ENCODE measurements at places on chromosomes 11 and 22. TPM values are rescaled to one million over a fixed set of nuclear protein-coding genes. Genes with fewer than 3 reads are reported as not detected.

The DEFB108B gene
- not detected for total RNA-seq

The DAGLA gene
- 0.11 TPM for total RNA-seq

The APOL5 gene
- total RNA-seq = not detected

The RFPL2 gene
- total RNA-seq = 0.30 TPM

The FUT4 gene
- total RNA-seq = 3.9 TPM

The SCT gene
- not detected for total RNA-seq

The CCDC15 gene
- total RNA-seq = 5.5 TPM

The FGF3 gene
- not detected for total RNA-seq

GRCh38 chr11:134537941-134538340 is 125.9 kb upstream of the B3GAT1 start:
- ATAC-seq = no peak

DNA sequence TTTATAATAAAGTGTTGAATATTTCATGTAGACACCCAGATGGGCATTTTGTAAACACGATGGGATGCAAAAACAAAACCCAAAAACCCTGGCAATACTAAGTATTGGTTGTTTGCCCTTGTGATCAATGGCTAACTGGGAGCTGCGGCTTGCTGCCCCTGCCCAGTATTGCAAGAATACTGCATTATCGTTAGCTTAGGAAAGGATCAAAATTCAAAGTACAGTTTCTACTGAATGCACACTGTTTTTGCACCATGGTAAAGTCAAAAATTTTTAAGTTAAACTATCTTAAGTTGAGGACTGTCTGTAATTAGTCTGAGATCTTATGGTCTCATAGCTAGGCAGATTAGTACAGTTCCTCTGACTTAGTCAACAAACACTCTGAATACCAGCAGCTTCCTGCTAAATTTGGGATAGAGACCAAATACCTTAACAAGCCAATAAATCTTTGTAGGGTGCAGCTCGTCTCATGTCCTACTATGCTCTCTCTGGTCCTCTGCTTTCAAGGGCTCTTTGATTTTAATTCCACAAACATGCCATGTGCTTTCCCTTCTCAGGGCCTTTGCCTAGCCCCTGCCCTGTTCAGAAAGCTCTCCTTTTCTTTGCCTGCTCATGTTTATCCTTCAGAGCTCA is 4.0 kb downstream of the CCDC90B start:
- ATAC-seq = no peak

DNA sequence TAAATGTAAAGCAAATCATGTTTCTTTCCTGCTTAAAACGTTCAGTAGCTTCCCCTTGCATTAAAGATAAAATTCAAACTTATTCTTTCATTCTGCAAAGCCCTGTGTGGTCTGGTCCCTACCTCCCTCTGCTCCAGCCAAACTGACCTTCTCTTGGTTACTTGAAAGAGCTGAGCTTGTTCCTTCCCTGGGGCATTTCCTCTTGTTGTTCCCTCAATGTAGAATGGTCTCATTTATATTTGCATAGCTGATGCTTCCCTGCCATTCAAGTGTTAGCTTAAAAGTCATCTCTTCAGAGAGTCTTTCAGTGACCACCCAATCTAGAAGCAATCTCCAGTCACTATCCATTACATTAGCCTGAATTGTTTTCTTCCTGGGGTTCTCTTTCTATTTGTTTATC is 1618.5 kb upstream of the TENM4 start:
- no peak for ATAC-seq

DNA sequence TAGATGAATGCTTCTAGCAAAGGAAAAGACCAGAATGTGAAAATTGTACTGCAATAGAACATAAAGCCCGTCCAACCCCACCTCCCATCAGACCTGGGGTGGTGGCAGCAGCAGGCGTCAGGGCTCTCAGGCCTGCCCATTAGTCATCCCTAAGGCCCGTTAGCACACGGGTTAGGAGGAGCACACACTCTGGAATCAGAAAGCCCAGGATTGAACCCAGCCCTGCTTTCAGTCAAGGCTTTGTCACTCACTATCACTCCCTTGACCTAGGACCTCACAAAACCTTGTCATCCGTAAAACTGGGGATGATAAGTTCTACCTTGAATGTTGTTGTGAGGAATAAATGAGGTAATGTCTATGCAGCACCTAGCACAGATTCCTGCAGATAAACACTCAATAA is 26.9 kb downstream of the MICAL3 start:
- no peak for ATAC-seq

DNA sequence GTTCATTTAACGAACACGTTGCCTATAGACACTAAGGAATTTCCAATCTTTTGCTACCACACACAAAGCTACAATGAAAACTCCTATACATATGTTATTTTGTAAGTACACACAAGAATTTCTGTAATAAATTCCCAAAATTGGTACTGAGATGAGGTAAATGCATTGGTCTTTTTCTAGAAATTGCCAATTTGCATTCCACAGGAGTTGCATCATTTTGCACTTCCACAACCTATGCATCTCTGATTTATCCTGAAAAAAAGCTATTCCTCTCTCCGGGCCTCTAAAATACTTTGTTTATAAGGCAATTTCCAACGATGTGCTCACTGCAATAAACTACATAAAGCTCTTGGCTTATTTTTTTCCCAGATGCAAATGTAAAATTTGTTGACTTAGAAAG is 24.9 kb downstream of the IMMP1L start:
- ATAC-seq = no peak

DNA sequence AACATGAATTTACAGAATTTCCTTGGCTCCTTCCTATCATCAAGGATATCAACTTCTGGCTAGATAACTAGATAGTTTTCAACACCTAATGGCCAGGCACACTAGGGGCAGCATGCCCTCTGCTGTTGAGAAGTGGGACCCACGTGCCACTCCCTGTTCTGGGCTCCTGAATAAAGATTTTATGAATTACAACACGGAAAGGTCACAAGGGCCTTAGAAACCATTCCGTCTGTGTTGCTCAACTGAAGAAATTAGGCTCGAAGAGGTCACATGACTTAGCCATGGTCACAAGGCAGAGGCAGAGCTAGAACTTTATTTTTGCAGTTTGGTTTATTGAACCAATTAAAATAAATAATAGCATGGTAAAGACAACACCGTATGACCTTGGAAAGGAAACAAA is 36.0 kb downstream of the PRCP start:
- no peak for ATAC-seq

- ATAC-seq = no peak
Observed at GRCh38 chr11:91700854-91701253, 523.8 kb upstream of the FAT3 start.

- ATAC-seq = no peak
Observed at GRCh38 chr22:41556561-41556960, 4.2 kb upstream of the CSDC2 start.

- no peak for ATAC-seq
Observed at GRCh38 chr22:20497426-20497825, 1.8 kb upstream of the KLHL22 start.

DNA sequence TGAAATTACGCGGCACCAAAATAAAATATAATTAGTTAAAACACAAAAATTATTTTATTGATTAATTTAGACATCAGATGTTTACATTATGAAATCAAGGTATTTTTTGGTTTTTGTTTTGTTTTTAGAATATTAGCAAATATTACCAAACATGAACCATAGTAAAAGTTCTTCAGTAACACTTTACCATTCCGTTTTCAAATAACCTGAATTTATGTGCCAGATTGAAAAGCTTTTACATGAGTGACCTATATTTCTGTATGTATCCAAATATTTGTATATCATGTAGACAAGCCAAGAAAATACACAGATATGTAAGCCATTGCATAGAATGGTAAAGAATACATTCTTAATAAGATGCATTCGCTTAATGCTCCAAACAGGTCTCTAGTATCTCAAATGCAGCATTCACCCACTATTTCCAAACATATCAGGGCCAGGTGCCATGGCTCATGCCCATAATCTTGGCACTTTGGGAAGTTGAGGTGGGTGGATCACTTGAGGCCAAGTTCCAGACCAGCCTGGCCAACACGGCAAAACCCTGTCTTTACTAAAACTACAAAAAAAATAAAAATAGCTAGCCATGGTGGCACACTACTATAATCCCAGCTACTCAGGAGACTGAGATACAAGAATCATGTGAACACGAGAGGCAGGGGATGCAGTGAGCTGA is 102.4 kb upstream of the SERPIND1 start:
- no peak for ATAC-seq

GRCh38 chr11:39190751-39191150 is 2268.7 kb downstream of the LRRC4C start:
- ATAC-seq = no peak

DNA sequence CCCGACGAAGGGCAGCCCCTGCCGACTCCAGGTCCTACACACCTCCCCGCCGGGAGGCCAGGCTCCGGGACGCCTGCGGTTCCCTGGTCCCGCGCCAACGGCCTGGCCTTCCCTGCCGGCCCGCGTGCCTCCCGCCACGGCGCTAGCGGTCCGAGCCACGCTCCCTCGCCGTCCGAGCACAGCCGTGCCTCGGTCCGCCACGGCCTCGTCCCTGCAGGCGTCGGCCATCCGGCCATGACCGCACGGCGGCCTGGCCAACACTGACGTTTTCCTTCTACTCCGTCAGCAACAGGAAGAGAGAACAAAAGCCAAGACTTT is 532 bp downstream of the EIF4G2 start:
- ATAC-seq = peak; percentile 1

DNA sequence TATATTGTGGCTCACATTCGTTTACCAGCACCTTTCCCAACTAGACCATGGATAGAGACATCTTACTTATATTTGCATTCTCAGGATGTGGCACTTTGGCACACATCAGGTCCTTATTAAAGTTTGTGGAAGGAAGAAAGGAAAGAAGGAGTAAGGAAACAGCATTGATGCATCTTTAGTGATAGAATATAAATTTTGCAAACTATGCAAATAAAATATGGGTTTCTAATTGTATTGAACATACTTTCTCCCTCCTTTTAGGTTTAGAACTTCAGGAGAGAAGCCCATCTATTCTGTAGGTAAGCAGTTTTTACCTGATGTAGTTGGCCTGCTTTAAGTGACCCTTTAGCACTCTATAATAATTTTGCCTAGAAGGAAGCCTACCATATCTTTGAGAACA is 20.4 kb downstream of the MRPL48 start:
- no peak for ATAC-seq

DNA sequence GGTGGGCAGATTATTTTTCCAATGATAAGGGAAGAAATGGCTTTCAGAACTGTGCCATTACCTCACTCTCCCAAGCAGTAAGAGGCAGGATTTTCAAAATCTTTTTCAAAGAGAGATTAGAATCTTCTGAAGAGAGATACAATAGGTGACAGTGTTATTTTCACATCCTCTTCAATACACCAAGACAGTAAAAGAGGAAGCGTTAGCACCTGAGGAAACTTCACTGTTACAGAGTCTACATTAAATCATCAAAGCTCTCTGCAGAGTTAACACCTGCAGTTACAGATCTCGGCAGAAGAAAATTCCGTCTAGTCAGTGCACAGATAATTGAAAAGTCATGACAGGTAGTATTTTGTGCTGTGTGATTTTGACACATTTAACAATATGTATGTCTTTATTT is 144.9 kb downstream of the PGR start:
- no peak for ATAC-seq

GRCh38 chr11:125167954-125168835 is 3.6 kb downstream of the PKNOX2 start:
- ATAC-seq = no peak

- no peak for ATAC-seq
Observed at GRCh38 chr11:10474551-10474950, 19.5 kb downstream of the AMPD3 start.

DNA sequence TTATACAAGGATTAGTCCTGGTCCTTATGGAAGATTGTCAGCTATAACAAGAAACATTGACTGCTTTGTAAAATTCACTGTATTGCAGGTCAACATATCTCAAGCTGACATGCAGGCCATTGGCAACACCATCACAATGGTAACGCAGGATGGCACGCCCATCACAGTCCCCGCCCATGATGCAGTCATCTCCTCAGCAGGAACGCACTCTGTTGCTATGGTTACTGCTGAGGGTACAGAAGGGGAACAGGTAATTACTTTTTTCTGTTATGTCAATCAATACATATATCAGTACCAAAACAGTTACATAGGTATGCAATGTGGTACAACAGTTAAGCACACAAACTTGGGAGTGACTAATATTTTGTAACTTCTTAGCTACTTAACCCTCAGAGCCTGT is 55.3 kb downstream of the ZNF143 start:
- ATAC-seq = no peak

- ATAC-seq = no peak
Observed at GRCh38 chr11:43712676-43713075, 32.1 kb downstream of the HSD17B12 start.

- ATAC-seq = no peak
Observed at GRCh38 chr11:58924230-58924629, 15.1 kb upstream of the GLYATL1 start.

GRCh38 chr11:113375402-113375801 is 12.2 kb upstream of the ANKK1 start:
- no peak for ATAC-seq

- no peak for ATAC-seq
Observed at GRCh38 chr11:56103210-56103737, at the start of gene OR8H2. OR8H2 (plus strand) TSS chr11:56103687; CDS start chr11:56105043, 1,356 bp downstream.

GRCh38 chr11:28836285-28837081 is 728.3 kb downstream of the METTL15 start:
- no peak for ATAC-seq

DNA sequence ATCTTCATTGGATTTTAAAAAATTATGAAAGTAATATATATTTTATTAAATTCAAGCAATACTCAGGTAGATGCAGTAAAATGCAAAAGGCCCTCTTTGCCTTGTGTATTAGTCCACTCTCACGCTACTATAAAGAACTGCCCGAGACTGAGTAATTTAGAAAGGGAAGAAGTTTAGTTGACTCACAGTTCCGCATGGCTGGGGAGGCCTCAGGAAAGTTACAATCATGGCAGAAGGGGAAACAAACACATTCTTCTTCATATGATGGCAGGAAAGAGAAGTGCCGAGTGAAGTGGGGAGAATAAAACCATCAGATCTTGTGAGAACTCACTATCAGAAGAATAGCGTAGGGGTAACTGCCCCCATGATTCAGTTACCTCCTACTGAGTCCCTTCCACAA is 130.8 kb downstream of the HIPK3 start:
- ATAC-seq = no peak

- no peak for ATAC-seq
Observed at GRCh38 chr11:65554842-65555430, 3.2 kb downstream of the LTBP3 start.

DNA sequence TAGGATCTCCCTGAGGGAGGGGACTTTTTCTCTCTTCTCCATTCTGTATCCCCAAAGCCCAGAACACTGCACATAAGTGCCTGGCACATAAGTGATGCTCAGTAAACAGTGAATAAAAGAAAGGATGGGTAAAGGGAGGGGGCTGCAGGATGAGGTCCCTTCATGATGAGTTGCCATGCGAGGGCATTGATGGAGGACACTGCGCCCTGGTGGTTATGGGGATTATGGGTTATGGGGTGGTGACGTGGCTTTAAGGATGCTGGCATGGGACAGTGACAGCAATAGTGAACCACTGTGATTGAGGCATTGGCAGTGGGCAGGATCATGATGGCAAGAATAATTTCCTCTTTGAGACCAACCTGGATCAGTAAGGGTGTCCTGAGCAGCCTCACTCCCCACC is 43.9 kb upstream of the LRRC32 start:
- no peak for ATAC-seq

Data from activated T-helper 17 cell treated with anti-CD3 and anti-CD28 coated beads, Interleukin-2, amount 50 U/mL, for 72 hours (primary cell).